NB4 (cell line): ENCODE measurements at places on chromosomes 2 and 18.

DNA sequence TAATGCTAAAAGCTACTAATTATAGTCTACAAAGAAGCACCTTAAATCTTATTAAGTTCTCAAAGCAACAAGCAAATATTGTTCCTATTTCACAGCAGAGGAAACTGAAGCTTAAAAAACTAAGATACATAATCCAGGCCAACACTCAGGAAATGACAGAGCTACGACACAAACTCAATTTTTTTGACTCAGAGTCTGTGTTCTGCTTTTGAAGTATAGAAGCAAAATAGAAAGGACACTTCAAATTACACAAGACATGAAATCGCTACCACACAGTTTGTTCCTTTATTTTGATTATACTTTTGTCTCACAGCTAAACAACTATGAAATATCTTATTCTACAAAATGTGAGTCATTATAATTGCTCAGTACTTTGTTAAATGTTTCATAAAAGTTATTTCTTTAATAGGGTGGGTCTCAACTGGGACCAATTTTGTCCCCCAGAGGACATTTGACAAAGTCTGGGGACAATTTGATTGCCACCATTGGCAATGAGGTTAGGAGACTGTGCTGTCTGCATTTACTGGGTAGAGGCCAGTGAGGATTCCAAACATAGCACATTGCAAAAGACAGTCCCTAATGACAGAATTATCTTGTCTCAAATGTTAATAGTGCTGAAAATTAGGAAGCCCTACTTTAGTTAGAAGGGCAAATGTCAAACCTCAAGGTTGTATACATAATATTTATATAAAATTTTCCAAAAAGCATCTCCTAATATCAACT lies 101.5 kb upstream of the GRB14 start:
- no peak for DNase-seq

DNA sequence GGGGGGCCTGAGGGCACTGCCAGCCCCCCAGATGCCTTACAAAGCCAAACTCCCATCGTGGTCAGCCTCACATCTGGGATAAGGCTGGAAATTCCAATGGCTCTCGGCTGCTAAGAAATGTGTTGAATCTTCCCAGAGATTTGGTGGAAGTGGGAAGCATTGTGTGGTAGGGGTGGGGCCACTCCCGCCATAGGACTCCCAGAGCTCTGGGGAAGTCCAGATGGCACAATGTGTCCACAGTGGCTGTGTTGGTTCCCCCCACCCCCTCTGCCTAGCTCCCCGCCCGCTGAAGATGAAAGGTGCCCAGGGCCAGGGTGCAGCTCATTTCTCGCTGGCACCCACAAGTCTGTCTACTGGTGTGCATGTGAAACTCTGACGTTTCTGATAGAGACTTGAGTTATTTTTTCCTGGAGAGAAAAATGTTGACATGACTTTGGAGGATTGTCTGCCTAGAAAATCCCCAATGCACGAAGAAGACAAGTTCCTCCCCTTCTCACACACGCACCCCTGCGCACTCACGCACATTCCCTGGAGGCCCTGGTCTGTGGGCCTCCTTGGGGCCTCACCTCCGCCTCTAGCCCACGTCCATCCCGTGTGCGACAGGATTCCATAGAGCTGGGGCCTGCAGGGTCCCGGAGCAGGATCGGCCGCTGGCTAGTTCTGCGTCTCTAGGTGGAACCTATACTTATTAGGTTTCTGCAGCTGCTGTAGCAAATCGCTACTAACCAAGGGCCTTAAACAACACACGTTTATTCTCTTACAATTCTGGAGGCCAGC lies 199.1 kb downstream of the ZFP36L2 start:
- DNase-seq = no peak

- no peak for DNase-seq
Measured at GRCh38 chr2:102436323-102436722, 13.4 kb downstream of the IL18RAP start.

DNA sequence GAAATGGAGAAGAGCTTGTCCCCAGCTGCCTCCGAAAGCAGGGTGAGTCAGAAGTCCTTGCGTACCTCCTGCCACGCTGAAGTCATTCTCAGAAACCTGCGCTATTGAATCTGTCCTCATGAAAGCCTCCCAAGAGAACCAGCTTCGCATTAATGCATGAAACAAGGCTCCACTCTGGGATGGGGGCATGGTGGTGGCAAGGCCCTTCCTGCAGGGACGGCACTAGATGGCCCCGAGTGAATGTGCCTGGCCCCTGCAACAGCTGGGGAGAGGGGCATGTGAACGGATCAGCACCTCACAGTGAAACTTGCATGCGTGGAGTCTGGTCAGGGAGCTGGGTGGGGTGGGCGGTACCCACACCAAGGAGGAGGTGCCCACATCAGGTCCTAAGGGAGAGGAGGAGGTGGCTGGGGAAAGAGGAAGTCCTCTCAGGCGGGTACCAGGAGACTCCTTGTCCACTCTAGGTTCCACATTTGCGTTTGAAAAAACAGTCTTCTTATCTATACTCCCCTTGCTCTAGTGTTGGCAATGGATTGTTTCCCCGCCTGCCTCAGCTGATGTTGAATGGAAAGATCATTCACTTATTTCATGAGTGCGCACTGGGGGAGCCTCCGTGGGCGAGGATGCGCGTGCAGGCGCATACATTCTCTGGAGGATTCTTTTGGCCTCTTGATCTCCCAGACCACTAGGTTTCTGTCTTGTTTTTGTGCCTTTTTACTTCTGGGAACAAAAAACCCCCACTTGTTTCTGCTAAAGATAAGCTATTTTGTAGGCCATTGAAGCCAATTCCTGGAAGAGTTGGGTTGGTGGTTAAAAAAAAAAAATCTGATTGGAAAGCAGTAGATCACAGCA lies 104.7 kb downstream of the KLHL29 start:
- DNase-seq = peak; percentile 61

DNA sequence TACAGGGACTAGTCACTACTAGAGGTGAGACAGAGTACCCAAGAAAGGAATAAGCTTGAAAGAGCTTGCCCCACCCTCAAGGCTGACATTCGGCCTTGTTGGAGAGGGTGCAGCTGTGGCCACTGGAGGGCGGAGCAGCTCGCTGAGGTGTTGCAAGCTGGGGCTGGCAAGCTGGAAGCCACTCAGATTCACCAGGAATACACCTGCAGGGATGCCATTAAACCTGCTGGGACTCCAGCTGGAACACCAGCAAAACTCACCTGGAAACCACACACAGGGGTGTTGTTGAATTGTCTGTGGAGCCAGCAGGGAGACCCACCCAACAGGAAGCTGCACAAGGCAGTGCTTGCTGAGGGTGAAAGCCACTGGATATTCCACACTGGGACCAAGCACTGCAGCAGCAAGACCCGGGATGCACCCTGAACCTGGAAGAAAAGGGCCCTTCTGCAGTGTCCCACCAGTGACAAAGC lies 26.1 kb downstream of the KCTD18 start:
- DNase-seq = peak; percentile 62

DNA sequence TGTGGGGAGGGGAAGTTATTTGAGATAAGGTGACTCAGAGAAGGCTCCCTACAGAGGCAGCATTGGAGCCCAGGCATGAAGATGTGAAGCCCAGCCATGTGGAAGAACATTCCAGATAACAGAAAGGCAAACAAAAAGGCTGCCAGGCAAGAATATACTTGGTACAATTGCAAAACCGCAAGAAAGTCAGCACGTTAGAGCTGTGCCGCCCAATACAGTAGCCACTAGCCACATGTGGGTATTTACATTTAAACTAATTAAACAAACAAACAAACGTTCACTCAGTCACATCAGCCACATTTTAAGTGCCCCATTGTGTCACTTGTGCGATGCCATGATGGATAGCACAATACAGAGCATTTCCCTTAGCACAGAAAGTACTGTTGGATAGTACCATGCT lies 179.6 kb downstream of the SATB2 start:
- no peak for DNase-seq

DNA sequence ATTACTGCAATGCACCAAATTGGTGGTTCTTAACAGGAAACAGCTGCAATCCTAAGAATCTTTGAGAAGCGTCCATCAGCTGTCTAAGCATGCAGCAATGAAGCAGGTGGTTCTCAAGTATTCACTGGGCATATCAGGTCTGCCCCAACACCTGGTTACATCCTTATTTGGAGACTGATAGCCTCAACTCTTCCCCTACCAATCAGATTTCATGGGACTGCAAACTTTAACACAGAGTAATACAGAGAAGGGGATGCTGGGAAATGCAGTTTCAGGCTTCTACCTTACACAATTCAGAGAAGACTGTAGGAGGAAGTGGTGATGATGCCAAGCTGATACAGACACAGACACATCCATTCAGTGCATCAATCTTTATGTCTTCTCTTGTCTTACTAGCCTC lies 240.5 kb downstream of the BCL2 start:
- peak; percentile 60 for DNase-seq

DNA sequence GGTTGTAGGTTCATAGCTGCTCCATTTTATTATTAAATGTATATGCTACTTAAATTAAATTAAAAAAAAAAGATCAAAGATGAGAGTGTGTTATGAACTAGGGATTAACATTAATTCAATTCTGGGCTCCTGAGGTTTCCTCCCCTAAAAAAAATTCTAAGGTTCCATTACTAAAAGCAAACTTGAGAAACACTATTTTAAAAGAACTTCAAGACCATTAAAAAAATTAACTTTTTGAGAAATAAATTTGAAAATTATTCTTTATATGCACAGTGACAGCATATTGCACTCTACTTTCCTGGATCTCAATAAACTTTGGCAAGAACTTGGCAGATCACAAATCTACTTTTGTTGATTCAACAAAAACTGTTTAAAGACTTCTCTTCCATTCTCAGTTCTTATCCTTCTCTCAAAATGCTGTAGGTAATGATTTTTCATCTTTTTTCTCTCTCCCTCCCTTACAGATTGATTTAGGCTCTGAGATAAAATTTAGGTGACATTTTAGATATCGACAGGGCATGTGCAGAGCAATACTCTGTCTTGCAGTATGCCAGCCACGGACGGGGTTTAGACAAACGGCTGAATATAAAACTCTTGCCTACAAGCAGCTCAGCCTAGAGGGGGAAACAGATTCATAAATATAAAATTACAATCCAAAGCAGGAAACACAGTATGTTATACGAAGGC lies 592 bp upstream of the MARS2 start:
- DNase-seq = peak; percentile 17

DNA sequence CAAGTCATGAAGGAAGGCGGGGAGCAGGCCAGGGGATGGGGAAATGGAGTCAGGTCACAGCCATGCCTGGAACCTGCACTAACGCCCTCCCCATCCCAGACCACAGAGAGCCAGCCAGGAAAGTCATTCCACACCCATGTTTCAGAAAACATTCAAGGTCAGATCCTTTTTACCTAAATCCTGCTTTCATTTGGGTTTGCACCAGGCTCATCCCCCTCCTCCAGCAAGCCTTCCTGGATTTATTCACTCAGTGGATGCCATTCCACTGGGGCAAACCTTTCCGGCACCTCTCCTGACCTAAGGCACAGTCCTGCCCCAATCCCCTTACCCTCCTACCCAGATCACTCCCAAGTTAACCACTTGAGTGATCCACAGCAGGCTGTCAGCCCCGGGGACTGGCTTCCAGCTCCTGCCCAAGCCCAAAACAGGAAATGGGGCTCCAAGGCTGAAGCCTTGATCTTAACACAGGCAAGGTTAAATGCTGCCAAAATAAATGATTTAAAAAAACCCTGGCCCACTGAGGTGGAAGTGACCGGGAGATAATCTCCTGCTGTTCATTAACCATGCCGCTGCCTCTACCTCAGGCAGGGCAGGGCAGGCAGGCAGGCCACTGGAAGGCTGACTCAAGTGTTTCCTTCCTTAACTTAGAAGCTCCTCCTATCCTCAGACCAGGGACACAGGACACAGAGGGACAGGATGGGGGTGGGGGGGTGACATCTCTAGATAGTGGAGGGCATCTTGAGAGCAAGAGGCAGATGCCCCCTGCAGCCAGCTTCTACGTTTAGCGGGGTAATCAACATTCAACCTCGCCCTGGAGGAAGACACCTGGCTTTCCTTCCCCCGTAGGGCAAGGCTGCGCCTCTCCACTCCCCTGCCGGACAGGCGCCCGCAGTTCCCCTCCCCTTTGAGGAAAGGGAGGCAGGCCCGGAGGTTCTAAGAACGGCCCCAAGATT lies 1.4 kb downstream of the RAB11FIP5 start:
- DNase-seq = peak; percentile 28

DNA sequence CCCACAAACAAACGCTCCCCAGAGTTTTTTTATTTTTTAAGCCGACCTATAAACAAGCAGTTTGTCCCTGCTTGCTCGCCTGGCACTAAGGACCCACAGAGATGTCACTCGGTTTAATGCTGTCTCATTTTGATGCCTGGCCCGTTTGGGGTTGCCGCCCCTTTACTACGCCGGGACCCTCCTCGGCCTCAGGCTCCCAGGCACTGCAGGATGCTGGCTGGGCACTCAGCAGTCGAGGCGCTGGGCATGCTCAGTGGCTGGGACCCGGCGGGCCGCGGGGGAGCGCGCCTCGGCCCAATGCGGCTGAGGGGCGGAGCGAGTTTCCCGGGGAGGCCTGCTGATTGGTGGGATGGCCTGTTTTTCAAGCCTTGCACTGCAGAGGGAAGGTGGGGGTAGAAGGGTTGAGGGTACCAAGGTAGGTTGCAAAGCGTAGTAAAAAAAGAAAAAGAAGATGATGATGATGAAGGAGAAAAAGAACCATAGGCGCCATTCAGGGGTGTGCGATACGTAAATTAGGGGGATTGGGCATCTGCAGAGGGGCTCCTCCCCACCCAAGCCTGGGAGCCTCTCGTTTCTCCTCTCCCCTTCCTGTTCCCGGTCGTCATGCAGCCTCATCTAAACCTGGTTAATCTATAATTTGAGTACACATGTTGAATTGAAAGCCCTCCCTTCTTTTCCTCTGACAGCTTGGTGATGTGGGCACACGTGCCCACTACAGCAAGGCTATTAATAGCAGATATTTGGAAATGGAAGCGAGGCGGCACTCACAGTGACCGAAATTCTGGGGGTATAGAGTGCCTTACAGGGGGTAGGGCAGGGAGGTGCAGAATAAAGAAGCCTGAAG lies 1.5 kb upstream of the IRS1 start:
- DNase-seq = peak; percentile 12

DNA sequence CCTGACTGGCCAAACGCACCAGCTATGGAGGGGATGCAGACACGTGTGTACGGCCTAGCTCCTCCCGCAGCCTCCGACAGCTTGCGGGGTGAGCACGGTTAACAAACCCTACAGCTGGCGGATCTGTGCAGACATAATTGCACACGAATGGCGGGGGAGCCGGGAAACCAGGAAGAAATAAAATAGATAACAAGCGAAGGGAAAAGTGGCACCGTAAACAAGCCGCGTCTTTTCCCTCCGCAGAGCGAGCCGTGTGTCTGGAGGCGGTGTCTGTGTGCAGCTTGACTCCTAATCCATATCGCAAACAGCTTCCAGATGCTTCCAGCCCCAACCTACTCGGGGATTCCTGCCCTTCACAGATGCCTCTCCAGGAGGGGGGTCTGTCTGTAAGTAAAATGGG lies 853.1 kb upstream of the SALL3 start:
- no peak for DNase-seq

DNA sequence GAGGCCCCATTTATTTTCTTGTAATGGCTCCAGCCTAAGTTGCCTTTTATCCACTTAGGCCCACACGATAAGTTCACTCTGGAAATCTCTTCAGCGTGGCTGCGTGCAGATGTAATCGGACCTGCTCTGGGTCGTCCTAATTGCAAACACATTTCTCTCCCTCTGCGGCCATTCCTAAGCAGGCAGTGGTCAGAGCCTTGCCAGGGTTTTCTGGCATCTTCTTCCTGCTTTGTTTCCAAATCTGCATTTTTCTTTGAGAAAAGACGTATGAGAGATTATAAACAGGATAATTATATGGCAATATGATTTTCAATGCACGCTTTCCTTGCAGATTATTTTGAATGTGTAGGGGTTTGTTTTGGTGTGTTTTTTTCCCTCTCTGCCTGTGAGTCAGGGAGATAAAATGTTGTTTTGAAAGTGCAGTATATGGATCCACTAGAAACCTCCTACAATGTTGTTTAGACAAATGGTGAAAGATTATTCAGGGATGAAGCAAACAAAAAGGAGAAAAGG lies 239.4 kb upstream of the TANK start:
- no peak for DNase-seq
